ENCODE measurements at places on chromosomes 2 and 18.
A peak's percentile ranks its signal among the peaks of the same experiment; 100 is the strongest.

DNA sequence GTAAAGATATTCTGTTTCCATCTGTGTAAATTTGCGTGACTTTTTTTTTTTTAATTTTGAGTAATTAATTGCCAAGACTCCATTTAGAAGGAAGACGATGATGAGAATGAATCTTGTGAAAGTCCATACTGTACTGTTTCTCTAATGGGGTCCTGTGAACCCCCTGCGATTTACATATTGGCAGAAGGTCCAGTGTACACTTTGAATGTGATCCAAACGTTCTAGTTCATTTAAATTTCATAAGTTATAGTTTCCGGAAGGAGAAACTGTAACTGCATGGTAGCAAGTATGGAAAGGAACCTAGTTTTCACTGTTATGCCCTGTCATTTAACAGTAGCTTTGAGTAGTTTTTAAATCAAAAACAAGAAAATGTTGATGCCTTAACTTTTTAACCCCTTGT lies 166.7 kb downstream of the FMNL2 start:
- DNase-seq = no peak

GRCh38 chr2:60140185-60140584 lies 413.3 kb downstream of the BCL11A start:
- DNase-seq = no peak

GRCh38 chr2:201151127-201151981 lies 31.6 kb upstream of the CASP10 start:
- peak; percentile 90 for DNase-seq

DNA sequence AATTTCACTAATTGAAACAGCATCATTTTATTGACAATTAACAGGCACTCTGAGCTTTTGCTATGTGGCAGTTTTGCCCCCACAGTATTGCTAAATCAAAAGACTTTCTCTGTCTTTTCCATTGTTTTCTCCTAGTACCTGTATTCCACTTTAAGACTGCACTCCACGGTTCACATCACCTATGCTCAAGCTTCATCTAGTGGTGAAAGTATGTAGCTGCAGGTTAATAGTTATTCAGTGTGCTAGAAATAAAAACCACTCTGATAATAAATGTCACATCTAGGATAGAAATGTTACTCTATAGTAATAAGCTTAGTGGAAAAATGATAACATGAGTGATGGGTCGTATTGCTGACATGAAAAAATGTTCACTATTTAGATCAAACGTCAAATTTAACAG lies 24.6 kb downstream of the ARL6IP6 start:
- peak; percentile 17 for DNase-seq

DNA sequence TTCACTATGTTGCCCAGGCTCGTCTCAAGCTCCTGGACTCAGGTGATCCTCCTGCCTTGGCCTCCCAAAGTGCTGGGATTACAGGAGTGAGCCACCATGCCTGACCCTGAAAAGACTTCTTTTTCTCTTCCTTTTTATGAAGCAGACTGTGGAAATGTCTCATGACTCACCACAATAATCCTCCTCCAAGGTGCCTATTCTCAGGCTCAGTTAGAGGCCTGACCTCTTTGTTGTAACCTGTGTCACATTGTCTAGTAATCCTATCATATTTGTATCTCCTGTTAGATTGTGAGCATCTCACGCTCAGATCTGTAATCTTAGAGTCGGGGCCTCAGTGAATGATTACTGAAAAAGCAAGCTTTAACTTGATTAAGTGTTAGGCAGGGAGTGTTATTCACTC lies 18.3 kb upstream of the TAF4B start:
- no peak for DNase-seq

DNA sequence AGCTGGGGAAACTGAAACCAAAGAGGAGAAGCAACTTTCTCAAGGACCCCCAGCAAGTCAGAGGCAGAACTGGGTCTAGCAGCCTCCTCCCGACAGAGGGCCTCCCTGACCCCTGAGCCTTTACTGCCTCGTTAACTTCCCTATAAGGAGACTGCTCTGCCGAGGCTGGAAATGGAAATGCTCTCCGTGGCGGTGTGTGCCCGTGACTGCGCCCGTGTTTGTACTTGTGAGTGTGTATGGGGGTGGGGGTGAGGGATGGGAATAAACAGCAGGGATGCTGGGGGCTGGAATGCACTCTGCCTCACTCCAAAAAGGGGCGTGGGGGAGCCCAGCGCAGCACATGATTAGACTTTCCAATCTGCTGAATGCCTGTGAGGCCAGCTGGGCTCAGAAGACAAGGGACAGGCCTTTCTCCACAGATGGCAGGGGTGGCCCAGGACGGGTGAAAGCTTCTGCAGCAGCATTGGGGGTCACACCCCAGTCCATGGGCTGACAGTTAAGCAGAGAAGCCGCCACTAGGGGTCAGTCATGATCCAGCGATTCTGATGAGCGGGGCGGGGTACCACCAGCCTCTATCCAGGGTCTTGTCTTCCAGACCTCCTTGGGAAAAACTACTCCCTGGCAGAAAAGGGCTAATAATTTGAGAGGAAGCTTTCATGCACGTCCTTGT lies 26.8 kb downstream of the MPHOSPH10 start:
- peak; percentile 27 for DNase-seq

- peak; percentile 57 for DNase-seq
Observed at GRCh38 chr2:214830794-214831346, 21.4 kb upstream of the BARD1 start.

GRCh38 chr18:78981989-78982620 lies 2.5 kb downstream of the SALL3 start:
- peak; percentile 32 for DNase-seq

DNA sequence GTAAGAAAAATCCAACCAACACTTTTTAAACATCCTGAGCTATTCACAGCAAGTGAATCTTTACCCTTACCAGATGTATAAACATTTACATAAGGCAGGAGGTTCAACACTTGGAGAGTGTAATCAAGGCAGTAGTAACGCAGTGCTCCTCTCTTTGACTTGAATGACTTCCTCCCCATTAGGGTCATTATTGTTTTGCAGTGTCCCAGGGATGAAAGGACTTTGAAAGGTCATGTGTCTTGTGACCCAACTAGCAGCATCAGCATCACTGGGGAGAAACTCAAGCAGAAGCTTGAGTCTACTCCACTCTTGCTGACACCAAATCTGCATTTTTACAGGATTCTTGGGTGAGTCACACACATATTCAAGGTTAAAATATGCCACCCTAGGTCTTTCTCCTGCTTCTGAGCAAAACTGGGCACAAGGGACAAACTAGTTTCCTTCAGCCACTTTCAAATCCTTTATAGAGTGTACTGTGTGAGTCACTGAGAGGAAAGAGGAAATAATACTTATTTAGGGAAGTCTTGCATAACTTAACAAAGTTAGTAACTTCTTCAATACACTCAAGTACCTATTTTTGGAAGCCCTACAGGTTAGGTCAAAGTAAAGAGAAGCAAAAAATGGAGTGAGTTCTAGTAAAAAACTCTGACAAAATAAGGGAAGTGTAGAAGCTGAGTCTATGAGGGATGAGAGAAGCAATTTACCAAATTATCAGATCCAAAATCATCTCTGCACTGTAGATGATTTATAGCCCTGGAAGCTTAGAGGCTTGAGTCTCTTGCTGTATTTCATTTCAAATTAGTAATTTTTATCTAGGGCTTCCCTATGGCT lies 51.0 kb upstream of the EML4 start:
- peak; percentile 62 for DNase-seq

GRCh38 chr2:170341684-170342623 lies 164.0 kb downstream of the MYO3B start:
- no peak for DNase-seq

GRCh38 chr2:210072922-210073509 lies 70.6 kb downstream of the RPE start:
- peak; percentile 69 for DNase-seq

DNA sequence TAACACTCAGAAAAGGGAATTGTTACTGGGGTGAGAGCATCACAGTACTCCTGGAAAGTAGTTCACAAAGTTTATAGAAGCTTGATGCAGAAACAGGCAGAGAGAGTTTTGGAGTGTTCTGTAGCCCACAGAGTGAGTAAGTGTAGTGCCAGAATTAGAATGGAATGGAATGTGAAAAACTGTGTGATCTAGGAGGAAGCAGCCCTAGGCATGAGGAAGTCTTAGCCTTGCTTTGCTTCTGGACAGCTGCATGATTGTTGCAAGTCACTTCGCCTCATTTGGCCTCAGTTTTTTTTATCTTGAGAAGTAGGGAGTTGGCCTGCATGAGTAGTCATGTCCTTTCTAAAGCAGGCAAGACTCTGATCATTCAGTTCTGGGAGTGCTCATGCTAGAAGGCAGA lies 10.9 kb downstream of the SERPINB12 start:
- peak; percentile 62 for DNase-seq

- DNase-seq = no peak
Observed at GRCh38 chr18:76564655-76565237, 69.7 kb upstream of the ZNF516 start.

DNA sequence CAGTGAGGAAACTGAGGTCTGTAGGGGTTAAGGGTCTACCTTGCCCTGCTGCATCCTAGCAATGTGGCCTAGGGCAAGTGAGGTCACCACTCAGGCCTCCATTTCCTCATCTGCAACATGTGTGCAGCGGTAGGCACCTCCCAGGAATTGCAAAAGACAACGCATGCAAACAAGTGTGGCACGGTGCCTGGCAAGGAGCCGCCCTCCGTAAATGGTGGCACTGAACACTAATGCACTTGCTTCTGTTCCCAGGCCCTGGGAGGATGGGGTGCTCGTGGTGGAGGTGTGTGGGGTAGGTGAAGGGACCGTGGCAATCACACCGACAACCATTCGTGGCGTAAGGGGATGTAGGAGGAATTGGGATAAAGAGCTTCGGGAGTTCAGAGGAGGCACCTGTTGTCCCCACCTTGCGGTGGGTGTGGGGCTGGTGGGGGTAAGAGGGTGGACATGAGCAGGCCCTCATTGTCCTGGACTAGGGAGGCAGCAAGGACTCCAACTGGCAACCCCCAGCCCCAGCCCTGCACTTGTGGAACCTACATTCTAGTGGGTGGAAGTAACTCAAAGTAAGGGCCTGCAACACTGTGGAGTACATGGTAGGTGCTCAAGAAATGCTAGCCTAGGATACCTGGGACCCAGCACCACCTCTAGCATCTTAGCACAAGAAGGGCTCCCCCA lies 26.0 kb downstream of the ATOH8 start:
- DNase-seq = no peak

- no peak for DNase-seq
Observed at GRCh38 chr2:144099340-144099739, 420.6 kb downstream of the ZEB2 start.

GRCh38 chr2:5111581-5111980 lies 580.6 kb upstream of the SOX11 start:
- DNase-seq = no peak

DNA sequence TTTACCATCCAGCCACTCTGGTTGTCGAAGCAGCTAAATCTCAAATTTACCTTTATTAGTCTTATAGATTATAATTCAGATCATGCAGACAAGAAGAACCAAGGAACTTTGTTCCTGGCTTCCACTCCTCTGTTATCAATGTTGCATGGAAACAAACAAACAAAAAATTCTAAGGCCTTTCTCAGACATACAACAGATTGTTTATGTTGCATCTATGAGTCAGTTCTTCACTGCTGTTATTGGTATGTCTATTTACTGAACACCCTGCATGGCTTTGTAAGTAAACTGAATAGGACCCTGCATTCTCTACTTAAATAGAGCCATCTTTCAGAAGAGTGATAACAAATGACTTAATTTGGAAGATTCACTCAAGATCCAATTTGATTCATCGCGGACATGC lies 1.6 kb upstream of the ANKRD44 start:
- DNase-seq = no peak

DNA sequence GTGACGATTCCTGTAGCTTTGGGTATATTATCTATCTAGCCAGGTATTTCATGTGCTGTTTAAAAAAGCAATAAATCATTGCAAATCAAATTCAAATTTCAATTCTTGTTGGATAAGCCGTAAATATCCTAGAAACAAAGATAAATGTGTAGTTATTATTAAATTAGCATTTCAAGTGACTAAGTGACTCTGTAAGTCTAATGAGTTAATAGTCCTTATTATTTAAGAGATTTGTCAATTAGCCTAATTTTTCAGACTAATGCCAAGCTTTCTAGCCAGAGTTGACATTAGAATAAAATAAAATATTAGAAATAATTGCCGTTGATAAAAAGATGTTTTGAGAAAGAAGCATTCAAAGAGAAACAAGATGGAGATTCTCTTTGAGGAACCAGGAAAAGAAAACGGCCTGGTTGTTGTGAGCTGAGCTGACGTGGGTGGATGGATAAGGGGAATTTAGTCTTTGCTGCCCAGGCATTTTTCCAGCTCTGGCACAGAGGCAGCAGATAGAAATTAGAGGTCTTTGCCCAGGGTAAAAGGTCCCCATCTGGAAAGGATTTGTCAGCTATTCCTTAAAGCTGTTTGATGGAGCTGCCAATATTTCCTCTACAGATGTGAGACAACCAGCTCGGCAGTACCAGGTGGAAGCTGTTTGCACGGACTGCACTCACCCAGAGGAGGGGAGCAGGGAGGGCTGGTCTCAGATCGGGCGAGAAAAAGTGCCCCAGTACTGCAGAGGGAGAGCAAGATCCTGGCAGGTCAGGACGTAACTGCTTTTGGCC lies 117.3 kb upstream of the SEC11C start:
- DNase-seq = peak; percentile 38

DNA sequence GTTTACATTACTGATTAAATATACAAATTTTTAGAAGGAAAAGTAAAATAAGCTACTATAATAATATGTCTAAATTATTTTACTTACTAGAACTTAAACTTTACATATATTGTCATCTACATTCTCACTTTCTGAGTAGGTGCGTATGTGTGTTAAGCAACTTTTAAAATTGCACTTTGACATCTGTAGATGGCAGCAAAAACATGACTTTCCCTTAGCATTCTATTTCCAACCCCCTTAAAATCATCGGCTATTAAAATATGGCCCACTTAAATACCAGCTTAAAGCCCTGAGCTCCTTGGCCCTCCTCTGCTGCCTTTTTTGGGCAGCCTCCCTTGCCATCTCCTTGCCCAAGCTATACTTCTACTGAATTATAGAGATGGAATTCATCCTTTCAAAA lies 78.0 kb downstream of the UPP2 start:
- peak; percentile 48 for DNase-seq

GRCh38 chr18:48121752-48122151 lies 191.3 kb upstream of the SMAD2 start:
- DNase-seq = no peak

DNA sequence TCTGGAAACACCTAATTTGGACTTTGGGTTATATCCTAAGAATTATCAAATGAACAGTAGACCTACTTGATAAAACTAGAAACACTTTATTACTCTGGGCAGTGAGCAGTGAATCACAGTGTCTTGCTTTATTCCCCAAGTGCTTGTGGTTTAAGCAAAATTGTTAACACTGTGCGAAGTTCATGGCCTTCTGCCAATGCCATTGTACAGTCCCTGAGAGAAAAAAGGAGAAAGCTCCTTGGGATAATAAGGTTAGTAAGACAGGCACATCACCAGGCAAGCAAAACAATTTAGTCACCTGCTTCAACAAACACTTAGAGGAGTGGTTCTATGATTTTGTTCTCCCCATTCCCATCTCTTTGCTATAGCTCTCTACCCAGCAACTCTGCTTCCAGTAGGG lies 39.8 kb downstream of the ADCYAP1 start:
- DNase-seq = peak; percentile 74

GRCh38 chr2:66186537-66186936 lies 248.4 kb upstream of the MEIS1 start:
- DNase-seq = no peak
